ENCODE measurements at places on chromosomes 4 and X.

- no peak for DNase-seq
Measured at GRCh38 chr4:118749347-118749988, 64.3 kb downstream of the METTL14 start.

GRCh38 chrX:53738370-53738906 lies 51.9 kb upstream of the HUWE1 start:
- DNase-seq = no peak

- peak; percentile 44 for DNase-seq
Measured at GRCh38 chrX:137194164-137194563, 160.4 kb upstream of the GPR101 start.

- DNase-seq = no peak
Measured at GRCh38 chr4:38765382-38765781, 17.4 kb downstream of the TLR10 start.

GRCh38 chrX:49197543-49198087 lies 2.4 kb downstream of the SYP start:
- no peak for DNase-seq

- DNase-seq = peak; percentile 78
Measured at GRCh38 chr4:6720202-6720699, 4.3 kb downstream of the BLOC1S4 start.
